ENCODE measurements at places on chromosomes 5 and 9. TPM values are rescaled to one million over a fixed set of nuclear protein-coding genes. Genes with fewer than 3 reads are reported as not detected.
A peak's percentile ranks its signal among the peaks of the same experiment; 100 is the strongest.

NEUROG1 gene
- not detected for total RNA-seq

JAKMIP2 gene
- not detected for total RNA-seq

UBAC1 gene
- 54.8 TPM for total RNA-seq

FSTL4 gene
- total RNA-seq = 0.37 TPM

DOCK8 gene
- 0.37 TPM for total RNA-seq

SAXO1 gene
- not detected for total RNA-seq

CMYA5 gene
- 0.22 TPM for total RNA-seq

TNFSF15 gene
- total RNA-seq = not detected

SPINK4 gene
- total RNA-seq = not detected

PPP2R2B gene
- total RNA-seq = not detected

GRCh38 chr9:111040494-111040893, 2.2 kb upstream of the LPAR1 start:
- DNase-seq = no peak

DNA sequence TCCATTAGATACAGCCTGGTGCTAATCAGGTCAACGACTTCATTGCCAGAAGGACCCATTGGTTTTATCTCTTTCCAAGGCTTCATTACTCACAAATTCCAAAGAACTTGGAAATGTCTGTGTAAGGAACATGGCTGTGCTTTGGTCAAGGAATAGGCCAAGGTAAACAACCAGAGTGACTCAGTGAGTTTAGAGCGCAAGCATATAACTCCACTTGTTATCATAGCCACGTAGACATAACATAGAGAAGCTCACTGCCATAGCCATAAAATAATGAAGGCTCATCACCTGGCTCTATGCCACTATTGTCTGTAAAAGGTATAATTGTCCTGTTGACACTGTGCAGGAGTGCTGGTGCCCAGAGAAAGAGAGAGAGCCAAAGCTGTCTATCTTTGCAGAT, 139.3 kb upstream of the PLCXD3 start:
- no peak for DNase-seq

GRCh38 chr9:103867886-103868285, 226.2 kb upstream of the SMC2 start:
- DNase-seq = no peak

GRCh38 chr5:66992547-66992946, 204.1 kb downstream of the CD180 start:
- no peak for DNase-seq

GRCh38 chr5:30604648-30605262, 588.7 kb upstream of the CDH6 start:
- no peak for DNase-seq

GRCh38 chr5:2201832-2202231, 319.1 kb upstream of the IRX4 start:
- no peak for DNase-seq

GRCh38 chr5:127919818-127920217, 163.7 kb upstream of the SLC12A2 start:
- no peak for DNase-seq

DNA sequence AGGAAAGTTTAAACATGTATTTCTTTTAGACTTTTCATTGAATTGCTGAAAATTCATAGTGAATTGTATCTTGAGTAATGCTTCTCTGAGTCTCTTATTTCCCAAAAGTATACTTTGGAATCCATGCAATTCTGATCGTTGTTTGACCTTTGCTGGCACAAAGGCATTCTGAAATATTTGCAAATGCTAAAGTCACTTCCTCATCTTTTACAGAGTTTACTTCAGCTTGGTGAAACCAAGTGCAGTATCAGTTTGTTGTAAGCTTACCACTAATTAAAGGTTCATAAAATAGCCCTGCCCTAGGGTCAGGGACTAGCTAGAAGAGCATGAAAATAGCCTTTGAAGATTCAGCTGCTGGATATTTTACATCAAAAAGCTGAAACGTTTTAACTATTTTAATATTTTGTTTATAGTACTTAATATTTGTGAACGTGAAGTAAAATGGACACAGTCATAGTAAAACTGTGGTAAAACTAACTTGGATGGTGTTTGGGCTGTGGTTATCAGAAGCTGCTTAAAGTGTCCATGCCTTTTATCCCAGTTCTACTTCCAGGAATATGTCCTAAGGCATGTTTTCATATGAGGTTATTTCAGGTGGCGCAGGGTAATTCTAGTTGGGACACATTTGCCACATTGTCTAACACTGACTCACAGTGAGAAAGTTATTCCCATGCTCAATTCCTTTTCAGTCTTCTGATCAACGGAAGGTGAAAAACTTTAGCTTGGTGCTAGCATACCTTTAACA, 45.3 kb downstream of the SLC22A5 start:
- DNase-seq = peak; percentile 67

- DNase-seq = peak; percentile 50
These were observed 136.9 kb upstream of the FBN2 start for GRCh38 chr5:128674837-128675446.

DNA sequence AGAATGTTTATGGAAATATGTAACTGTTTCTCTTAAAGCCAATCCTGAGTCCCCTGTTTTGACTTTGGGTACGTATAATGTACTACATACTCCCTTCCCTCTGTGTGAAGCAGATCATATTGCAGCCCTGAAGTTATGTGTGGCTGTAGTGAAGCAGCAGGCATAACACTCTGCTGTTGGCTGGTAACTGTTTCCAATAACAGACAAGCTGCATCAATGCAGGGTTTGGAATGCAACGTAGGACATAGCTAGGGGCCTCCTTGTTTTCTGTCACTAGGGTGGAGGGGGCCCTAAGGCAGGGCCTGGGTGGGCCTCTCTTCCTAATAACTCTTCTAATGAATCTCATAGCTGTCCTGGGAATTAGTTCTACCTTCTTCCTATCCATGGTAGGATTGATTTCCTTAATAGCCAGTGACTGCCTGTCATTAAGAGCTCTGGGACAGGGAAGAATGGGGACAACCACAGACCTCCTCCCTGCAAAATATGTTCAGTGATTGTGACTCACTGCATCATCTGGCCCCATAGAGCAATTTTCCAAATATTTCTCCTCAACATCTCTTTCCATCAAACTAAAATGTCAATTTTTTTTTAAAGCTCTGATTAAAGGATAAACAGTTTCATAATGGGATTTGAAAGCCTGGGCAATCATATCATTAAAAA, 129.6 kb upstream of the HMHB1 start:
- no peak for DNase-seq

GRCh38 chr5:62007457-62007856, 298.5 kb upstream of the KIF2A start:
- no peak for DNase-seq

GRCh38 chr5:124761010-124761409, 14.6 kb upstream of the ZNF608 start:
- no peak for DNase-seq

- no peak for DNase-seq
These were observed 16.6 kb downstream of the STOM start for GRCh38 chr9:121353241-121354061.

DNA sequence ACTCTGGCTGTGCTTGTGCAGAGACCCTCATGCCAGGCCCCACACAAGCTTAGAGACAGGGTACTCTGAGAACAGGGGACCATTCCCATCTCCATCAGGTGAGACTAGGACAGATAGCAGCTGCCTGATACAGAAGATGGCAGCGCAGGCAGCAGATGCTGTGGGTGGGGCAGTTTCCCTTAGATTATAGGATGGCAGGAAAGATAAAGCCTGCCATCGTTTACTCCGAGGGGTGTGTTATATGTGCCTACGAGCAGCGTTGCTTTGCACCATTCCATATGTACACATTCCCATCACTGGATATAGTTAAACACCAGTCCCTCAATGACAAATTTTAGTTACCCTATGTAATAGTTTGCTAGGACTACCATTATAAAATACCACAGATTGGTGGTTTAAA, 135.2 kb downstream of the SMARCA2 start:
- DNase-seq = no peak

DNA sequence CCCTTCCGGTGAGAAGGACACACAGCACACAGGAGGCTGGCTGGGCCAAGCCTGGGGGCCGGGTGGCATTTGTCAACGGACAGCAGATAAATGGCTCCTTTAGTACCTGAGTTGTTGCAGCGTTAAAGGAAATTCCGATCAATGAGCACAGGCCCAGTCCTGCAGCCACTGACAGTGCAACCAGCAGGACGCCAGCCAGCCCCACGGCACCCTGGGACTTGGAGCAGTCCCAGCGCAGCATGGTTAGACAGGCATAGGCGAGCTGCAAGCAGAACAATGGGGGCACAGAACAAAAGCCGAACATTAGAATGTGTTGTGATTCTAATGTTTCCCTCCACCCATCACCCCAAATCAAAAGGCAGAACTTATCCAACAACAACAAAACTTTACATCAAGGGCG, 39.3 kb downstream of the PTCH1 start:
- DNase-seq = no peak

DNA sequence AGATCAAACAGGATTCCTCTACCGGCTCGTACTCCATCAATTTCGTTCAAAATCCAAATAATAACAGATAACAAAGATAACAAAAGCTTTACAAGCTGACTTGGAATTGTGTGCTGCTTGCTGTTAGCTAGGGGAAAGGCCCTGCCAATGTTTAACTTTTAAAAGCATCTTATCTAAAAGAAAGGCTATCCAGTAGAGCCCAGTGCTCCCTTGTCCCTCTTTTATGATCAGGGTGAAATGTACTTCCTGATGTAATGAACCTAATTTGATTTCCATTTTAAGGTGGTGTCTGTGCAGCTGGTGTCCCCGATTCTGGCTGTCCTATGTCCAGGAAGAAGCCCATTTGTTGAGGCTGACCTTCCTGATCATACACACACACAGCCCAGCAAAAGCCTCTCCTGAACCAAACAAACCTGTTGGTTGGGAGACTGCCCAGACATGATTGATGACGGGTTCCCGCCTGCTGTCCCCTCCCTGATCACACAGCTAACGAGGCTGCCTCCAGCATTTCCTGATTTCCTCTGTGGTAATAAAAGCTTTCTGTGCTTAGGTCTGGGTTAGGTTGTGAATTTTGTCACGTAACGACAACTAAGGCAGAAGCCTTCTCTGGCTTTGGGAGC, 54.1 kb downstream of the PWWP2A start:
- DNase-seq = no peak

GRCh38 chr9:4320021-4320420, 20.2 kb upstream of the GLIS3 start:
- no peak for DNase-seq

DNA sequence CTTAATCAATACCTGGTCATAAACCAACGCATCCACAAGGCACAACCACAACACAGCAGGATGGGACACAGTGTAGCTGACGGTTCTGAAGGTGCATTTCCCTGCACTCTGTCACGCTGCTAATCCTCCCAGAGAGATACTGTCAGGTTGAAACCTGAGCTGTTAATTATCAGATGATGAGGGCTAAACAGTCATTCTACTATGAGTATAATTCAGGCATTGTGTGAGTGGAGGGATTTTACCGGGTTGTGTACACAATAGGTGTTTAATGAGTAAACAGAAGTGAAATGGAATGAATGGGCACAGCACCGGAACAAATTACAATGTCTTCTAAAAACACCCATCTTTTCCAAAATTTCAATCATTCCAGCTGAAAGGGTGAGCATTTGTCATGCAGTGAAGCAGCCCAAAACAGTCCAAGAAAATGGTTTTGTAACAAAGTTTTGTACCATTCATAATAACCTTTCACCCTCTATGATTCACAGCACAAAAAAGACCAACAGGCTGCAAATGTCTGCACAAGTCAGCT, 71.5 kb downstream of the ABCA1 start:
- no peak for DNase-seq

DNA sequence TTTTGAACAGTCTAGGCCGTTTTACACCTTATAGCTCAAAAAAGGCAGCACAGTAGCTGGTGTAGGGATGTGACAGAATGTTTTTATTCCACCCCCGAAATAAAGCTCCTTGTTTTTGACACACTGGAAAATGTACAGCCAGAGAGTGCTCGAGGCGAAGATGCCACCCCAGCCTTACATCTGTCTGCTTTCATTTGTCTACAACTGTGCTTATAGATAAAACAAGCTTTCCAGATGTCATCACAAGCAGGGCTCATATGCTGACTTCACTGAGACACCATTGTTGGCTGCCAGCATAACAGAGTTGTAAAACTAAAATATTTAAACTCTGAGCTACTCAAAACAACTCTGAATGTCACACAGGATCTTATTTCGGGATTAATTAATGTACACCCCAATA, 386.3 kb downstream of the BNC2 start:
- no peak for DNase-seq

Data from HCT116 (cell line).